Fibroblast of skin of left quadriceps (primary cell): ENCODE measurements at places on chromosomes 7 and 10.

DNA sequence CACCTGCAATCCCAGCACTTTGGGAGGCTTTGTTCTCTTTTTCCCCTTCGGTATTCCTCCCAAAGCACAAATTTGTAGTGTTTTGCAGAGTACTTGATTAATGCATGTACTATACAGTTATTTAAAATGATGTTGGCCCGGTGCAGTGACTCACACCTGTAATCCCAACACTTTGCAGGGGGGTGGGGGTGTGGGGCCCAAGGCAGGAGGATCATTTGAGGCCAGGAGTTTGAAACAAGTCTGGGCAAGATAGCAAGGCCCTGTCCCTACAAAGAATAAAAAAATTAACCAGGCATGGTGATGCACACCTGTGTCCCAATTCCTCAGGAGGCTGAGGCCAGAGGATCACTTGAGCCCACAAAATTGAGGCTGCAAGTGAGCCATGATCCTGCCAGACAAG lies 26.8 kb upstream of the FOXK1 start:
- no peak for DNase-seq

- DNase-seq, result peak; percentile 31
Measured at GRCh38 chr10:10038348-10038747, 979.3 kb upstream of the CELF2 start.

- no peak for DNase-seq
Measured at GRCh38 chr10:81953420-81953819, 78.4 kb downstream of the NRG3 start.

DNA sequence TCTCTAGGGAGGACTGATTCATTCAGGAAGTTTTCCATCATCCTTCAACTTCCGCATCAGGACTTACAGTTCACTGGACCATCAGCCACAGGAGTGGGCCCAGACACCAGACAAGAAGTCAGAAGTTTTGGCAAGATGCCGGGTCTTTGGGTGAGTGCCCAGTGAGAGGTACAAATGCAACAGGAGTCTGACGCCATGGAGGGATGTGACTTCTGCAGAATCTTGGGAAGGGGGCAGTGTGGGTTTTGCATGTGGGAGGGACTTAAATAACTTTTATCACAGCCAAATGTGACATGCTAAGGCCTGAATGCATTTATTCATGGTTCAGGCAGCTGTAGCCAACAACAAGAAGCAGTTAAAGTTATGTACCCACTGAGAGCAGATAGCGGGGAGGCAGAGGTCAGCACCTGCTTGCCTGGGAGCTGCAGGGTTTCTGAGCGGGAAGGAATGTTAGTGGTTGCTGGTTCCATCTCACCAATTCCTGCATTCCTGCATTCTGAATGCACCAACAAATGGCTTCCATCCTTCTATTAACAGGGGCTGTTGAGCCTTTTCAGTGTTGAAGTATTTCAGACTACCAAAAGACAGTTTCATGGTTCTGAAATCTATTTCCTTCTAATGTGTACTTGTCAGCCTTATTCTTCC lies 375.2 kb downstream of the PAXIP1 start:
- DNase-seq, result no peak

DNA sequence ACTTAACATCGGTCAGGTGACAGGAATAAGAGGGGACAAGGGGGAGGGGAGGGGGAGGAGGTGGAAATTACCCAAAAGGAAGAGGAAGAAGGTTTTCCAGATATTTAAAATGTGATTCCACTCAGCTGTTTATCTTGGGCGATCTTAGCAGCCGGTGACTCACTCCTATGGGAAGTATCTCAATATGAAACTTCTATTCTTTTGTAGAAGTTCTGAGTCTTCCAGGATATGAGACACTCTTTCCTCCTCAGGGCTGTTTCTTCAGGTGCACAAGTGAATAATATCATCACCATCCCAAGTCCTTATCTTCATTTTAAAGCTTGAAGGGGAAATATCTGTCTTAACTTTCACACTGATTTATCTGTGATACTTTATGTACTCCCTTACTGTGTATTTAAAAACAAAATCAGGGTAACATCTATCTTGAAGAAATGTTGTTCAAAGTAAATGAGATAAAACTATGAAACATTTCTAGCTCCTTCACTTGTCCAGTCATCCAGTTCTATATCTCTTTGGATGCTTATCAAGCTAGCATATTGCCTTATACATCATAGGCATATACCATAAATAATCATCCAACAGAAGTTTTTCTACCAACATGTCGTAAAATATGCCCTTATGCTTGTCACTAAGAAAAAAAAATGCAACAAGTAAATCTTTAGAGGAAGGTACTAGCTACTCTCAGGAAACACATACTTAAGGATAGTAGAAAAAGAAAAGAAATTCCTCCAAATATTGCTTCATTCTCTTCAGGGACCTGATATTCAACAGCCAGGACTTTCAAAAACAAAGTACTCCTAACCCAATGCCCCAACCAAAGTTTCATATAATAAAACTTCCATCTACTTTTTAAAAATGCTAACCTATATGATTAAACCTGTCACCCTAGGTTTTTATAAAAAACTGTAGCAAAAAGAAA lies 13.7 kb downstream of the DOCK4 start:
- DNase-seq, result no peak

DNA sequence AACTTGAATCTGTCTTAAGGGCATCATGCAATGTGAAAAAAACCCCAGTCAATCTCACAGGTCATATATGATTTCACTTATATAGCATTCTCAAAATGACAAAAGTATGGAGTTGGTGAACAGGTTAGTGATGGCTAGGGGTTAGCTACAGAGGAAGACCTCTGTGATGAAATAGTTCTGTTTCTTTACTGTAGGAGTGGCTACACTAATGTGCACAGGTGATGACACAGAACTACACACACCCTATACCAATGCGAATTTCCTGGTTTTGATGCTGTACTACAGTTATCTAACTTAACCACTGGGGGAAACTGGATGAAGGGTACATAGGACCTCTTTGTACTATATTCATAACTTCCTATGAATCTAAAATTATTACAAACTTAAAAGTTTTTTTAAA lies 541.8 kb downstream of the PARD3 start:
- DNase-seq, result no peak

- DNase-seq, result no peak
Measured at GRCh38 chr7:137655804-137656203, 191.0 kb downstream of the DGKI start.

GRCh38 chr7:38476764-38477163 lies 154.4 kb downstream of the AMPH start:
- no peak for DNase-seq

DNA sequence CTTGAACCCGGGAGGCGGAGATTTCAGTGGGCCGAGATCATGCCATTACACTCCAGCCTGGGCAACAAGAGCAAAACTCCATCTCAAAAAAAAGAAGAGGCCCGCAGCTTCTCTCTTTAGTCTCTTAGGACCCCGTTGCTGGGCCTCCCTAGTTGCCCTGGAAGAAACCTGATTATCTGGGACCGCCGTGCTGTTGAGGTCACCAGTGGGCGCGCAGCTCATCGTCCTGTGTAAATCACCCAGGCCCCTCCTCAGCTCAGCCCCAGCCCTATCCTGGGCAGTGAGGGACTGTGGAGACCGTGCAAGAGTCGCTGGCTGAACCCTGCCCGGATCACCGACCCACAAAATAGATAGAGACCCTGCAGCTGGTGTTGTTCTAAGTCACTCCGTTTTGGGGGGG lies 85.0 kb downstream of the UNCX start:
- no peak for DNase-seq

DNA sequence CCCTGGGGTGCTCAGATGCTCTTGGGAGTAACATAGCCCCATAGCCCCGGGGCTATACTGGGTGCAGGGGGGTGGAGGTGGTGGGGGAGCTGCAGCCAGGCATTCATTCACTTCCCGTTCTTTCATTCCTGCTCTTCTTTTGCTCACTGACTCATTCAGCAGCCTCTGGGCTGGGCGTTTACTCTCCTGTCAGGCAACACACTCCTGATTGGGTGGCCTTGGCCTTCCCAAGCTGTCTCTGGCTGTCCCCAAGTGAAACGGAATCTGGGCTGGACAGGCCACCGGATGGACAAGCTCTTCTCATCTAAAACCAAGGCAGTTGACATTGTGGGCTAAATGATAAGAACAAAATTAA lies 34.6 kb downstream of the CHST3 start:
- DNase-seq, result peak; percentile 25
